Left ventricle myocardium inferior (tissue), 1 donor: ENCODE measurements at places on chromosomes 13 and 19. TPM values are rescaled to one million over a fixed set of nuclear protein-coding genes. Genes with fewer than 3 reads are reported as not detected.

- no peaks in the 10 kb centered on the region for H3K27me3 ChIP-seq
- DNase-seq = no peak
- no peaks in the 10 kb centered on the region for H3K4me1 ChIP-seq
- no peak overlapping the region for H3K4me3 ChIP-seq
- no peaks in the 10 kb centered on the region for H3K36me3 ChIP-seq
These were observed 211.9 kb downstream of the NALCN start for GRCh38 chr13:101204270-101205020.

GRCh38 chr19:12669270-12670158, 2.9 kb downstream of the WDR83 start:
- peak overlapping the region; percentile 92 for H3K4me3 ChIP-seq
- peaks cover 52% of the 10 kb centered on the region for H3K4me1 ChIP-seq
- H3K36me3 ChIP-seq = peaks cover 33% of the 10 kb centered on the region
- H3K27ac ChIP-seq = peak overlapping the region; percentile 98
- no peaks in the 10 kb centered on the region for H3K27me3 ChIP-seq

GRCh38 chr19:39377373-39378362, 13.2 kb downstream of the PAF1 start:
- no peak overlapping the region for H3K27ac ChIP-seq
- peaks cover 12% of the 10 kb centered on the region for H3K4me1 ChIP-seq
- peaks cover 85% of the 10 kb centered on the region for H3K36me3 ChIP-seq
- H3K4me3 ChIP-seq = no peak overlapping the region
- no peaks in the 10 kb centered on the region for H3K27me3 ChIP-seq

DNA sequence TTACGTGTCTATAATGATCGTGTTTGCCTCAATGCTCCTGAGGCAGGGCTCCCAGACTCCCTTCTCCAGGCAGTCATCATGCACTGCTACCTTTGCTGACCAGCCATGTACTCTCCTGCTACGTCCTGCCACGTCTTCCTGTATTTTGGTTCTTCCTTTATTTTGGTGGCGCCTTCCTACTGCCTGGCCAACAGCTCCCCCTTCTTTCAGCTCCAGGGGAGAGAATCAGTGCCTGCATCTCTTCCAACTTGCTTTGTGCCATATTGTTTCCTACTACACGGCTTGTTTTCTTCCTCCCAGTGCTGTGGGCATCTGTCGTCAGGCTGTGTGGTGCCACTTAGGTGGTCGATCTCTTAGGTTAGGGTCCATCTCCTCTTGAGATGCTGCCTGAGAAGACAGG, 96.2 kb downstream of the FGF9 start:
- H3K36me3 ChIP-seq = no peaks in the 10 kb centered on the region
- no peak for DNase-seq
- H3K4me1 ChIP-seq = no peaks in the 10 kb centered on the region
- H3K27ac ChIP-seq = no peak overlapping the region
- no peak overlapping the region for H3K4me3 ChIP-seq

Gene MCEMP1
- 0.60 TPM for total RNA-seq

Gene PRR22
- 1.1 TPM for total RNA-seq
